Fibroblast of lung (primary cell): ENCODE measurements at places on chromosomes 13 and 19. TPM values are rescaled to one million over a fixed set of nuclear protein-coding genes. Genes with fewer than 3 reads are reported as not detected.

The PEG3 gene
- polyA plus RNA-seq = 0.06 and 0.22 TPM in 2 replicates

The CGB3 gene
- not detected in 2 replicates for polyA plus RNA-seq

The ASF1B gene
- polyA plus RNA-seq = 6.5 and 26.2 TPM in 2 replicates

The ZNF415 gene
- 7.2 and 9.9 TPM in 2 replicates for polyA plus RNA-seq

The APOE gene
- polyA plus RNA-seq = 1.5 and 13.4 TPM in 2 replicates

The VAV1 gene
- 0.02 TPM in 1 of 2 replicates, not detected in the other for polyA plus RNA-seq

The FGF9 gene
- polyA plus RNA-seq = 0.06 and 0.07 TPM in 2 replicates

The IGFL3 gene
- polyA plus RNA-seq = not detected in 2 replicates

The KIR3DL2 gene
- not detected in 2 replicates for polyA plus RNA-seq

The MED16 gene
- 19.3 and 26.2 TPM in 2 replicates for polyA plus RNA-seq

The PRR19 gene
- polyA plus RNA-seq = 0.39 and 0.54 TPM in 2 replicates

The SIGLEC9 gene
- polyA plus RNA-seq = not detected in 2 replicates

The FCHO1 gene
- 0.07 and 0.16 TPM in 2 replicates for polyA plus RNA-seq

The PSG1 gene
- polyA plus RNA-seq = 16.4 and 23.3 TPM in 2 replicates
